ENCODE measurements at places on chromosomes 4 and X. TPM values are rescaled to one million over a fixed set of nuclear protein-coding genes. Genes with fewer than 3 reads are reported as not detected.

- DNase-seq: no peak
Observed at GRCh38 chrX:42615161-42615563, 162.8 kb downstream of the PPP1R2C start.

DNA sequence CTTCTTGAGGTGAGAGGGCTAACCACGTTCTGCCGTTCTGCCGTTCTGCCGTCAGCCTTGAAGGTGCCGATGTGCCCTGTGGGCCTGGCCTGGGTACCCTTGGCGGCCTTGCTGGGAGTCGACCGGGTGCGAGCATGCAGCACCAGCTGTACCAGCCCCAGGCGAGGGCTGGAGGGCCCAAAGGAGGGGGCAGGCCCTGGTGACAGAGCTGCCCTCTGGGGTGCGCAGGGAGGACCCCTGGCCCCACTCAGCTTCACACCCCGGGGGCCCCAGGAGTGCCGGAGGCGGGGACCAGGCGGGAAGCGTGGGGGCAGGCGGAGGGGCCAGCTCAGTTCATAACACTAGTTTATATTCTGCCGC lies 22.1 kb downstream of the UVSSA start:
- no peak for DNase-seq

DNA sequence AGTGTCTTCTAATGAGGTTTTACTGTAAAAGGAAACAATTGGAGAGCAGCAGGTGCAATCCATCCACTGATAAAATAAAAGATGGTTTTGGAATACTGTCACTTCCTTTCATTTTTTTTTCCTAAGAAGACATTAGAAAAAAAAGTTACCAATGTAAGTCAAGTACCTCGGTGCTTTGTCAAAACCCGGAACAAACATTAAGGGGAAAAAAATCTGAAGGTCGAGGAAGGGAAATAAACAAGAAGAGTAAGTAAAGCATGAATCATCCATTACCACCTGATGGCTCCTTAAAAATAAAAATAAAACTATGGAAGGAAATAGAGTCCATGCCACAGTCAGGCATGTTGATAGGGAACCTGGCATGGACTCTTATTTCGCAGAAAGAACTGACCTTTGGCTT lies 15.3 kb upstream of the XPNPEP2 start:
- DNase-seq: no peak

Gene CNKSR2
- 13.5 TPM for total RNA-seq

Gene BRS3
- 0.10 TPM for total RNA-seq

Gene GPRASP2
- 8.5 TPM for total RNA-seq

Measured in type B pancreatic cell (in vitro differentiated cells).